Right ventricle myocardium superior (tissue), 1 donor: ENCODE measurements at places on chromosomes 4 and X. TPM values are rescaled to one million over a fixed set of nuclear protein-coding genes. Genes with fewer than 3 reads are reported as not detected.
A peak's percentile ranks its signal among the peaks of the same experiment; 100 is the strongest.

DNA sequence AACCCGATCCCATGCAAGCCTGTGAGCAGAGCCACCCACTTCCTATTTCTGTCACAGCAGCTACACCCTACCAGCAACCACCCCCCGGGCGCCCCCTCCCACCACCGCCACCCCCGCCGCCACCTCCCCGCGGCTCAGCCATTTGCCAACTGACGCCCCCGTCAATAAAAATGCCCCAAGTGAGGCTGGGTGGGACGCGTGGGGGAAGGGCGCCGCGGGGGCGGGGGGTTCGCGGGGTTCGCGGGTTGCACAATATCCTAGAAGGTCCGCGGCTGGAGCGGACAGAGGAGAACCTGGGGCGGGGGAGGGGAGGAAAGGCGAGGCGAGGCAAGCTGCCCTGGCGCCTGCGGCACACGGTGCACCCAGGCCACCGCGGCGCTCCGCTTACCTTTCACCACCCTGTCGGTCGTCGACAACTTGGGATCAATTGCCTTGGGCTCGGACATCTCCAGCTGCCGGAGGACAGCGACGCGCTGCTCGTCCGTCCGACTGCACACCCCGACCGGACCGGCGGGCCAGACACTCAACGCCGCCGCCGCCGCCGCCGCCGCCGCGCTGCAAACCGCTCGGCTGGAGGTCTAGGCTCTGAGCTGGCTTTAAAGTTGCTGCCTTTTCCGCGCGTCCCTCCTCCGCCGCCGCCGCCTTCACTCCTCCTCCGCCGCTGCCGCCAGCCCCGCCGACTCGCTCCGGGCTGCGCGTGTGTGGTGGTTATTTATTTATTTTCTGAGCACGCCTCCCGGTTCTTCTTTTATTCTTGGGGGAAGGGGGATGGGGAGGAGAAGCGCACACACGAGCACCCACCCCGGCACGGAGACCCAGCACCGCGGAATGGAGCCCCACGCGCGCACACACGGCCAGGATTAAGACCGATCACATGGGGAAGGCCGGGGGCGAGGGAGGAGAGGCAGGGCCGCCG is 717 bp downstream of the PPP3CA start:
- DNase-seq = peak; percentile 77

Gene SLC38A5
- total RNA-seq = 1.3 TPM

GRCh38 chrX:127300511-127300910 is 481.0 kb downstream of the PRR32 start:
- DNase-seq = no peak

Gene DUX4
- not detected for total RNA-seq
